ENCODE measurements at places on chromosomes 1 and 21.

DNA sequence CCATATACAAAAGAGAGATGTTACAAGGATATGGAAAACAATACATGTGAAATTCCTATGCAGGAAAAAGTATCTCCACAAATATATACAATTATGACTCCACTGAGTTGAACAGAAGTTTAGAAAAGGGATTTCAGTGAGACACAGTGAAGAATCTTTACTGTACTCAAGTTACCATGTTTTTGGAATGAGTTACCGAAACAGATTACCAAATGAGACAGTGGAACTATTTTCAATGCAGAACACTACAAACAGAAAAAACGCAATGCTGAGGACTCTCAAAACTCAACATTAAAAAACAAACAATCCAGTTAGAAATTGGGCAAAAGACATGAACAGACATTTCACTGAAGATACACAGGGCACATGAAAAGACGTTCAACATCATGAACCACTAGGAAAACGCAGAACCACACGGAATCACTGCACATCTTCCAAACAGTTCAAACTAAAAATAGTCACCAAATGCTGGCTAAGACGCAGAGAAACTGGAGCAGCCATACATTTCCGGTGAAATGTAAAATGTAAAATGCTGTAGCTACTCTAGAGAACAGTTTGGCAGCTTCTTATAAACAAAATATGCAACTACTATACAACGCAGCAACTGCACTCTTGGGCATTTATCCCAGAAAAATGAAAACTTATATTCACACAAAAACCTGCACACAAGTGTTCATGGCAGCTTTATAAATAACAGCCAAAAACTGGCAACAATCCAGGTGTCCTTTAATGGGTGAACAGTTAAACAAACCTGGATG is 118.7 kb downstream of the UBR4 start:
- DNase-seq = no peak

- DNase-seq = no peak
Measured at GRCh38 chr1:92940541-92940940, 20.7 kb downstream of the DIPK1A start.

DNA sequence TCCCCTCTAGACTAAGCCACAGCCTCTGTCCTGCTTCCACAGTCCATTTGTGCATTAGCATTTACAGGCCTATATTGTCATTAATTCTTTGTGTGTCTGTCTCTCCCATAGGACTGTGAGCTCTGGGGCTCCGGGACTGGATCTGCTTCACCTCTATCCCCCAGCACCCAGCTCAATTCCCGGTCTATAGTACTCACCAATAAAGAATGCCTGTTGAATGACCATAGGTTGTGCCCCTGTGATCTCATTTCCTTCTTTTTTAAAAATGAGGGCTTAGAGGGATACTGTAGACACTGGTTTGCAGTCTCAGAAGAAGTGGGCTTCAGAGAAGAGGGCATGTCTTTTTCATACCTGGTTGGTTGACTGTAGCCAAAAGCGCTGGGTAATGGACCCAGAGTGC is 8.8 kb upstream of the POU3F1 start:
- no peak for DNase-seq

DNA sequence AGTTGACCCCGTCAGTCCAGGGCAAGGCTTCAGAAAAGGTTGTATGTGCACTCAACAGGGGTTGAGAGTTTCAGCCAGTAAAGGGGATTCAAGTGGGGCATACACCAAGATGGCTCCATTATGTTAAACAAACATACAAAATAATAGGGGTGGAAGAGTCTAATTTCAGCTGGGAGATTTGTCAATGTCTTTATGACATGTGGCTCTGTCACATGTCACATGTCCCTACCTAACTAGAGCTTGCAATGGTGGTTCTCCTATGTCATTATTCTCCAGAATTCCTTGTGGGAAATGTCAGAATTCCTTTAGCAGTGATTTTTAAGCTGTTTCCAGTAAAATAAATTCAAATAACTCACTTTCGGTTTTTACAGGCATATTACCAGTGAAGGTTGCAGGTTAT is 392.0 kb upstream of the ADGRL4 start:
- no peak for DNase-seq

DNA sequence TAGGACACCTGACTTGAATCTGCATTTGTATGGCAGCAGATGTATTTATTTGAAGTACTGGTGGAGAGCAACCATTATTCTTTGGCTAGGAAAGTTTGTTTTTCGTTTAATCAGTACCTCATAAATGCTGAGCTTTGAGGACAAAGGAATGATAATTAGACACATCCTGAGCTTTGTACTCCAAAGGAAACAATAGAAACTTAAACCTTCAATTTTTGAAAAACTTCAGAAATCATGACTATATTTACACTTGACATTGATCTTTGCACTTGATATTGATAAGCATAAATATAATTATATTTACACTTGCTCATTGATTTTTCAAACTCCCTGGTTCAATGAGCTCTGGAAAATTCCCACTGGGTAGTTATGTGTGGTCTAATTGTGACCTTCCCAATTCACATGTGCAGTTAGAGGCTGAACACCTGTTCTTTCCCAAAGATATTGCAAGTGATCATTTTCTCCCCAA is 10.7 kb downstream of the PATJ start:
- DNase-seq = no peak
